LoVo (cell line): ENCODE measurements at places on chromosomes 2 and 18.

- no peak for DNase-seq
Observed at GRCh38 chr2:159617646-159618045, 1.3 kb upstream of the BAZ2B start.

DNA sequence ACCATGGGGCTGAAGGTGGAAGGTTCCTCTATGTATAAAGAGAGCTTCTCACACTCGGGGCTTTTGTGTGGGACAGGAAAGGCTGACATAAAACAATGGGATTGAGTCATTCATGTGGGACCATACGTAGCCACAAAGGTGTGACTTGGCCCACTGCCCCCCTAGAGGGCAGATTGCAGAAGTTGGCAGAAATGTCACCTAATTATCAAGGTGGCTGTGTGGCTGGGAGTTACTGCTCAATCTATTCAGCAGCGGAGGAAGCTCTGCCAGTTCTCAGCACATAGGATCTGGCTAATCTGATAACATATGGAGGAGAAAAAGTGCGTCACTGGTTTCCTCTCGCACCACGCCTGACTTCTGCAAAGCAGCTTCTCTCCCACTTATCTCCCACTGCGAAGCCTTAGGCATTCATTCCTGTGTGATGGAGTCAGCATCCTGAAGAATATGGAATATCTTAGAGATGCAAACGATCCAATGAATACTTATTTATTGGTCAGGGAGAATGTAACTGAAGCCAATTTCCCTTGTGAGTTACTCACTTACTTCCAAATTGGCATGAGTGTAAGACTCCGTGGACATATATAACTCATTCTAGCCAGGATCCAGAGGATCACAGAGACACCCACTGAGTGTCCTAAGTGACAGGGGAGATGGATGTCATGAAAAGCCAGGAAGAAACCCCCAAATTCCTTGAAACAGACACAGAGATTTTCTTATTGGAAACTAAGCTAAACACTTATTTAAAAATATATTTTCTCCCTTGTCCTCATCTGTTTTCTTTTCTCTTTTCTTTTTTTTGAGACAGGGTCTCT is 344.8 kb downstream of the TGIF1 start:
- no peak for DNase-seq

DNA sequence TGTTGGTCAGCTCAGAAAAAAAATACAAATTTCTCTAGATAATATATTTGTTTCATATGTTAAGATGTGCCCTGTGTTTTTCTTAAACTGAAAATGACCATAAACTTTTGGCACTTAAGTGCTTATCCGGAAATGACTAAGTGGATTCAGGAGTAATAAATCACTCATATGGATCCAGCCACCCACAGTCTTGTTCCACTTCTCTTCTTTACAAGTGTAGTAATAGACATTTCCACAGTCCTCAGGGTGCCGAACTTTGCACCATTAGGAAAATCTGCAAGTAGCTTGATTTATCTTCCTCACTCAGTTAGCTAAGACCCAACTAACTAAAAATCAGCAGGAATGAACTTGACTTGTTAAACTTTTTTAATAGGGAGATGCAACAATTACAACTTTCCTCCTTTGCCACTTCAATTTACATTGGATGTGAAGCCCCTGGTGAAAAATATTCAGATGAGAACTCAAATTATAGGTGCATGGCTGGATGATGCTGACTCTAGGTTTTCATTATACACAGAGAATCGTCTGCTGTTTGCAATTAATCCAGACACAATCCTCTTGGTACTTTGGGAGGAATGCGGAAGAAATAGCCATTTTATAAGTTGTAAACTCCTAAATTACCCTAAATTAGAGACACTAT is 322.5 kb downstream of the ARHGAP15 start:
- peak; percentile 7 for DNase-seq

- no peak for DNase-seq
Observed at GRCh38 chr2:8416001-8416571, 265.8 kb upstream of the ID2 start.

- no peak for DNase-seq
Observed at GRCh38 chr2:64946769-64947247, 42.4 kb upstream of the SLC1A4 start.

DNA sequence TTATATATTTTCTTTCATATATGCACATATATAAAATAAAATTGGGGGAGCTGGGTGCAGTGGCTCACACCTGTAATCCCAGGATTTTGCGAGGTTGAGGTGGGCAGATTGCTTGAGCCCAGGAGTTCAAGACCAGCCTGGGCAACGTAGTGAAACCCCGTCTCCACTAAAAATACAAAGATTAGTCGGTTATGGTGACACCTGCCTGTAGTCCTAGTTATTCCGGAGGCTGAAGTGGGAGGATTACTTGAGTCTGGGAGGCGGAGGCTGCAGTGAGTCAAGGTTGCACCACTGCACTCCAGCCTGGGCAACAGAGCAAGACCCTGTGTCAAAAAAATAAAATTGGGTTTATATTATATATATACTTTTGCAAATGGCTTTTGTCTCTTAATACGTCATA is 39.6 kb upstream of the TFCP2L1 start:
- no peak for DNase-seq
